ENCODE measurements at places on chromosomes 11 and 22. TPM values are rescaled to one million over a fixed set of nuclear protein-coding genes. Genes with fewer than 3 reads are reported as not detected.

DNA sequence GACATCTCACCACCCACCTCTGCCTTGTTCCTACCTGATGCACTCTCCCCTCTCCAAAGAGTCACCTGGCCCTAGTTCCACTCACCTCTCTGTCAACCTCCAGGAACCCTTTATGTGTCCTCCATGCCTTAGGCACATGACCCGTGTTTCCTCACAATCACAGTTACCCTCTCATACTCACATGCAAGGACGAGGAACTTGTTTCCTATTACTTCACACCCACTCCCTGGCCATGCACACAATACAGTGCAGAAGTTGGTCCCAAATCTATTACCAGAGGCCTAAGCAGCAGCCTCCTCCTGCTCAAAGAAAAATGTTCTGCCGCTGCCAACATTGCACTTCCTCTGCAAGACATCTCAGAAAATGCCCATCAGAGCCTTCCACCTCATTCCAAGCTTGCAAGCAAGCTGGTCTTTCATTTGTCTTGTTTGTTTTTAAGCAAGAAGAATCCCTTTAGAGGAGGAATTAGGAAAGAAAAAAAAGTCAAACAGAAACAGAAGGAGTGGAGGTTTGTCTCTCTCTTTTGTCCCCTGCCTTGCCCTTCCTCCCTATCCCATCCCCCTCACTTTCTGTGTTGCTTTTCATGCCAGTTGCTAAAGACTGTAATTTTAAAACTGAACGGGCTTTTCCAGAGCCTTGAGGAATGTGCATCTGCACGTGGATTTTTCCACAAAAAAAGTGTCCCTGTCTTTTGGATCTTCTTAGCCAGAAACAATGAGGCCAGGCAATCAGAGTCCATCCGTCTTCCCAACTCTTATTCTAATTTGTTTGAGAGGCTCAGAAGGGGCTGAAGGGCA is 63.4 kb downstream of the KCNJ1 start:
- no peak for DNase-seq

DNA sequence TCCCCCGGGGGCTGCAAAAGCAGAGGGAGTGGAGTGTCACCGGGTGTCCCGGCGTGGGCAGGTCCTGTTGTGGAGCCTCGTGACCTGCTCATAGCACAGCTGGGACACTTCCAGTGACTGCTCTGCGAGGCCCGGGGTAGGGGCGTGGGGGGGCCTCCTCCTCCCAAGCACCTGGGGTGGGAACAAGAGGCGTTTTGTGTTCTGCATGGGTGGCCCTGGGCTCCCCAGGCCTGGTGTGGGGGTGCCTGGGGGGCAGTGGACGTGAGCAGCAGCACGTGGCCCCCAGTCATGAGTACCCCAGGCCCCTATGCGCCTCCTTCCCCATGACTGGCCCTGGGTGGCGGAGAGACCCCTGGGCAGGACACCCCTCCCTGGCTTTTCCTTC is 104.7 kb downstream of the KCNQ1 start:
- DNase-seq: no peak

- DNase-seq: no peak
Observed at GRCh38 chr11:1307998-1308742, 1.3 kb downstream of the TOLLIP start.

- no peak for DNase-seq
Observed at GRCh38 chr22:37169947-37170688, 17.9 kb downstream of the C1QTNF6 start.

- no peak for DNase-seq
Observed at GRCh38 chr11:103880968-103881367, 155.5 kb upstream of the DDI1 start.

DNA sequence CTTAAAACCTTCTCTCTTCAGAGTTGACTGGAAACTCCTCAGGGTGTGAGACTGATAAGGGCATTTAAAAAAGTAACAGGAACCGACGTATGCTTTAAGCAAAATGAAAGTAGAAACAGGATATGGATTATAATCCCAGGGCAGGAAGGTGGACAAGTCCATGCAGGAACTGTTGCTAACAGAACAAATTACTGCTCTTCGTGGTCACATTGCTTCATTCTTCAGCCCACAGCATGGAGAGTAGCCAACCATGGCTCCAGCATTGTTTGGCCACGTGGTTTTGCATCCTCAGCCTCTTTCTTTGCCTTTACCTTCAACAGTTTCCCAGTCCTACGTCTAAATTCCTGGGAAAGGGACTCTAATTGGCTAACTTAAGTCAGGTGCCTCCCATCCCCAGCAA is 563.1 kb upstream of the ISX start:
- DNase-seq: no peak

DNA sequence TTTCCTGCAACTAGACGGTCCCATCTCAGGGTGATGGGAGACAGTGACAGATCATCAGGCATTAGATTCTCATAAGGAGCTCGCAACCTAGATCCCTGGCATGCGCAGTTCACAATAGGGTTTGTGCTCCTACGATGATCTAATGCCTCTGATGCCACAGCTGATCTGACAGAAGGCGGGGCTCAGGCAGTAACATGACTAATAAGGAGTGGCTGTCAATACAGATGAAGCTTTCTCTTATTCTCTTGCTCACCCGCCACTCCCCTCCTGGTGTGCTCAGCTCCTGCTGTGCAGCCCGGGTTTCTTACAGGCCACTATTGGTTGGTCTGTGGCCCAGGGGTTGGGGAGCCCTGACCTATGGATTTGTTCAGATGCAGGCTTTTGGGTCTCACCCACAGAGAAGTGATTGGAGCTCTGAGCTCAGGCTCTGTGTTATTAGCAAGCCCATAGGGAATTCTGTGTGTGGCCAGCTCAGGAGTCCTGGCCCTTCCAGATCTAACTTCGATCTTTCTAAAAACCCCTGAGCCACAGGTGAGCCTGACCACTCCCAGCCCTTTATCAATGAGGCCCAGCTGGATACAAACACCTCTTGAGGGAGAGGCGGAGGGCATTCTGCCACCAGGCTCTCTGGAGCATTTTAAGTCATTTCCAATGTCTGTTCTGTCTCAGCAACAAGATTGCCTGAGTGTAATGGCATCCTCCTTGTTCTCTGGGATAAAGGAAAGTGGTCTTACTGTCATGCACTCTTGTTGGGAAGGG is 351.8 kb downstream of the BUD13 start:
- no peak for DNase-seq

- DNase-seq: no peak
Observed at GRCh38 chr11:73854680-73855079, 22.0 kb downstream of the COA4 start.

DNA sequence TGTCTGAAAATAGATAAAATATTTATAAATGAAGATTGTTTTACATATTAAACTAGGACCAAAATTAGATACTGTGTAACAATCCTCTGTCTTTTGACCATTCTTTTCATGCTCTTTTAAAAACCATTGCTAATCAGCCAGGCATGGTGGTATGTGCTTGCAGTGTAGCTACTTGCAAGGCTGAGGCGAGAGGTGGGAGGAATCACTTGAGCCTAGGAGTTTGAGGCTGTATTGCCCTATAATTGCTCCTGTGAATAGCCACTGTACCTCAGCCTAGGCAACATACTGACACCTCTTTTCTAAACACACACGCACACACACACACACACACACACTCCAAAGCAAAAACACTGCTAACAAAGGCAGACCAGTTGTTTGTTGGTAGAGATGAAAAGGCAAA is 259.2 kb downstream of the JRKL start:
- no peak for DNase-seq

DNA sequence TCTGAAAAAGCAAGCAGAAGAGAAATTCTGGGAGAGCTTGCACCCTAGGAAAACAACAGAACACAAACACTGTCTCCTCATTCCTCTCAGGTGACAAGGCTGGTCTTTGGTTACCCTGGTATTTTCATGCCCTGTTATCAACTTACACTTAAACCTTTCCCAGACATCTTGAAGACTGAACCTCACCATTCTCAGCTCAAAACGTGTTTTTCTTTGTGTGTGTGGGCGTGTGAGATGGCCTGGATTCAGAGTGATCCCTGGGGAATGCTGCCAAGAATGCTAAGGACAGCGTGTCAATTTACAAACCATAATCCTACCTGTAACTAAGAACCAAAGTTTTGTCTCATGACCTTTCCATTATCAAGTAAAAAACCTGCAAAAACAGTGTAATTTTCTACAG is 33.3 kb downstream of the ELF5 start:
- peak; percentile 79 for DNase-seq

- DNase-seq: no peak
Observed at GRCh38 chr22:29093030-29093429, 20.2 kb downstream of the KREMEN1 start.

GRCh38 chr22:42353883-42354727 is 78.1 kb downstream of the NFAM1 start:
- no peak for DNase-seq

GRCh38 chr11:116415095-116415494 is 357.7 kb downstream of the BUD13 start:
- no peak for DNase-seq

GRCh38 chr11:47413351-47413750 is 5.0 kb downstream of the SLC39A13 start:
- DNase-seq: no peak

GRCh38 chr11:116694349-116694725 is 78.5 kb downstream of the BUD13 start:
- no peak for DNase-seq

DNA sequence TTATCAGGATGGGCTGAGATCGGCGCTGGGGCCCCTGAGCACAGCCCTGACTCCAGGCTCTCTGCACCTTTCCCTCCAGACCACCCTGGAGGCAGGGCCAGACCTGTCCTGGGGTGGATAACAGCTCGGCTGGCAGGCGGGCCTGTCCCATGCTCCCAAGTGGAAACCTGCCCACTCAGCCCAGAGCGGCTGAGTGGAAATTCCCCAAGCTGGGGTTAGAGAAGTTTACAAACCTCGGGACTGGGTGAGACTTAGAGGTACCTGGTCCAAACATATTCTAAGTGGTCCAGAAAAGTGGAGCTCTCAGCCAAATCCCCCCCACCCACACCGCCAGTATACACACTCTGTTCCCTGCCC is 4.8 kb upstream of the FXYD2 start:
- no peak for DNase-seq

GRCh38 chr22:23289851-23290724 is 109.8 kb downstream of the BCR start:
- peak; percentile 28 for DNase-seq

DNA sequence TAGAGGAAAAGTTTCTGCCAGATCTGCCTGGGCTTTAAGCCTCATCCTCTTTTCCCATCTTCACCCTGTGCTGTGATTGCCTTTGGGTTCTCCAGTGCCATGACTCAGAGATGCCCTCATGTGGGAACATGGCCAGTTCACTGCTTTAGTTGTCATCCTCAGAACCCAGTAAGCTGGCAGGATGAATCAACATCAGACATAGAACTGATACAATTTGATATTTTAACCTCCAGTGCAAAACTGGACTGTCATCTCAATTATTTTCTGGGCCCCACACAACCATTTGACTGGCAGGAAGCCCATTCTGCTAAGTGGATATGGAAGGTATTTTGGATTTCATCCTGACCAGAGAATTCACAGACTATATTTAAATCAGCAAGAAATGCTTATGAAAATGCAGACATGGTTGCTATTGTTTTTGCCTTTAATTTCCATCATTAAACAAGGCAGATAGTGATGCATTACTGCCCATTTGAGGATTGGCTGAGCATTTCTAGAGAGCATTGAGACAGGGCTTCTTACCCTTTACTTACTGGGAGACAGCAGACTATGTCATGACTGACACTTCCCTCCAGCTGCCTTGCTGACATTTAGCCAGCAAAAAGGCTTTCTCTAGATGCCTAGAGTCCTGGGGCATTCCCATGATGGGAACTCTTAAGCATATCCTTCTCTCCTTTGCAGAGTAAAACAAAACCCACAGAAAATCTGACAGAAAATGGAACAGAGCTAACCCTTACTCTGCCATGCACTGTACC is 327.1 kb upstream of the MTNR1B start:
- DNase-seq: peak; percentile 34

DNA sequence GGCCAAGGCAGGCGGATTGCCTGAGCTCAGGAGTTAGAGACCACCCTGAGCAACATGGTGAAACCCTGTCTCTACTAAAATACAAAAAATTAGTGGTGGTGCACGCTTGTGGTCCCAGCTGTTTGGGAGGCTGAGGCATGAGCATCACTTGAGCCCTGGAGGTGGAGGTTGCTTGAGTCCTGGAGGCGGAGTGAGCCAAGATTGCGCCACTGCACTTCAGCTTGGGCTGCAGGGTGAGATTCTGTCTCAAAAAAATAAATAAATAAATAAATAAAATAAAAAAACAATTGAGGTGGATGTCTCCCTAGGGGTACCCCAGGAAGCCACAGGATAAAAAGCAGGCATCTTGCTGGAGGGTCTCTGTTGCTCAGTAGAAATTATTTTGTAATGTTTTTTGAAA is 14.1 kb downstream of the PTPRJ start:
- DNase-seq: no peak

GRCh38 chr22:25942856-25943411 is 200.9 kb downstream of the MYO18B start:
- DNase-seq: no peak

- DNase-seq: no peak
Observed at GRCh38 chr11:10584071-10584501, 15.6 kb upstream of the LYVE1 start.

DNA sequence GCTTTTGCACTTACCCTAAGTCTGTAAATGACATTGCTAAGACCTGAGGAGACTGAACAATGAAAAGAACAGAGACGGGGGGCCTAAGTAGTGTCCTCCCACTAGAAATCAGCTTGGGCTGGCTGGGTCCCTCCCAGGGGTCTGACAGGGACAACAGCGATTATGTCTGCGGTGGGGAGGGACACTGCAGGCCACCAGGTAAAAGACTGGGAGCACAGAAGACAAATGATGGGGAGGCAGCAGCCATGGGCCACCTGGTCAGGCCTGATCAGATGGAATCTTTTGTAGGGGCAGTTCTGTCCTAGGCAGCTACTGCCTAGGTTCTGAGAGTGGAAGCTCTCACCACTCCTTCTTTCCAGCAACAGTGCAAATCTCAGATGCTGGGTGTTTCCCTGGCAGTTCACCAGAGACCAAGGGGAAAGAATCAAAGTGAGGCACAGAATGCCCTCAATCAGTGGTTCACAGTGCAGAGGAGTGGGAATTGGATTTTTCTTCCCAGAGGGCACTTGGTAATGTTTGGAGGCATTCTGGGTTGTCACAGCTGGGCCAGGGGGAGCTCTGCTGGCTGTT is 59.1 kb upstream of the GNAZ start:
- no peak for DNase-seq

- no peak for DNase-seq
Observed at GRCh38 chr11:101741479-101742175, 157.8 kb upstream of the TRPC6 start.

DNA sequence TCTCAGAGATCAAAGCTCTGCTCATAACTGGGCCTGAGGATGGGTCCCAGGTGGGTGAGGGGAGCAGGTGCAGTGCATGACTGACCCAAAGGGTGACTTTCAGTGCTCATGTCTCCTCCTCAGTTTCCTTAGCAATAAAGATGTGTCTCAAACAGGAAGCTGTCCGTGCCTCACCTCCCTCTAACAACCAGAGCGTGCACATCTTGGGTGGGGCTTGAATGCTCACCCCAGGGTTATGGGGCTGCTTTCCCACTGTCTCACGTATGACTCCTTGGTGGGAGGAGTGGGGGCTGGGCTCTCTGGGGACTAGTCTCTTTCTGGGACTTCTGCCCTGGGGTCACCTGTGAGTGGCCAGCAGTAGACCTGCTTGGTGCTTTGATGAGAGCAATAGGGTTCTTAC is 53.9 kb upstream of the PHOX2A start:
- no peak for DNase-seq

Gene MMP12
- total RNA-seq: 0.80 TPM

Gene KDM4D
- total RNA-seq: 1.6 TPM

Gene SLC7A4
- total RNA-seq: 0.20 TPM

Gene VPREB3
- not detected for total RNA-seq

Gene SLC37A4
- total RNA-seq: 26.4 TPM

Gene KCNE3
- 0.52 TPM for total RNA-seq

Gene C1QTNF4
- total RNA-seq: not detected

Gene RAB38
- 12.3 TPM for total RNA-seq

Gene OR2D3
- total RNA-seq: not detected
